GM04504 (cell line): ENCODE measurements at places on chromosomes 7 and 10.

DNA sequence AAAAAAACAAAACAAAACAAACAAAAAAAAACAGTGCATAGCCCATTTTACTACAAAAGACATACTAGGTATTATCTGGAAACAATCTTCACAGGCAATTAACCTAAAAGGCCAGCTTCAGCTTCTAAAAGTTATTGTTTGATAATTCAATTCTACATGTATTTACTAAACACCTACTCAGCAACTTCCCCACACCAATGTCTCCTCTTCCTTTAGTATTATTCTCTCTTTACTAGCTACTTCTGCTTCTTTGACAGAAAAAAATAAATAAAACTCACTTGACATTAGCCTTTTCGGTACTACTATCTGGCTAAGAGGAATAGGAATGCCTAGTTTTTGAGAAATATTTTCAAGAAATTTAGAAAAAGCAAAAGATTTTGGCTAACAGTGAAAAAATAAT, 2.8 kb downstream of the TM9SF3 start:
- no peak for DNase-seq

GRCh38 chr10:124162136-124162535, 68.7 kb upstream of the CHST15 start:
- DNase-seq: no peak

GRCh38 chr7:114409750-114410149, 4.9 kb upstream of the FOXP2 start:
- peak; percentile 3 for DNase-seq

DNA sequence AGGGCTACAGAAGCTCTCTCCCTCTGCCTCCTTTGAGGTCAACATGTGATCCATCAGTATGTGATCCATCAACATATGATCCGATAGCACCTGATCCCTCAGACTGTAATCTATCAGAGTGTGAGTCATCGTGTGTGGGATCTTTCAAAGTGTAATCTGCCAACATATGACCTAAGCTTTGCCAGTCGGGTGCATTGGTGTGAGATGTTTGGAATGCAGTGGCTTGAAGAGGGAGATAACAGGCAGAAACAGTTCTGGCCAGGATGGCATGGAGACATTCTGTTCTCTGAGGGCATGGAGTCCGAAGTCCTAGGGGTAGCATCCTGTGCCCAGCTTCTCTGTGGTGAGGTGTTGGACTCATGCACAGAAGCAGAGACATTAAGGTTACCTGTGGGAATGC, 217.7 kb upstream of the ETV1 start:
- no peak for DNase-seq

DNA sequence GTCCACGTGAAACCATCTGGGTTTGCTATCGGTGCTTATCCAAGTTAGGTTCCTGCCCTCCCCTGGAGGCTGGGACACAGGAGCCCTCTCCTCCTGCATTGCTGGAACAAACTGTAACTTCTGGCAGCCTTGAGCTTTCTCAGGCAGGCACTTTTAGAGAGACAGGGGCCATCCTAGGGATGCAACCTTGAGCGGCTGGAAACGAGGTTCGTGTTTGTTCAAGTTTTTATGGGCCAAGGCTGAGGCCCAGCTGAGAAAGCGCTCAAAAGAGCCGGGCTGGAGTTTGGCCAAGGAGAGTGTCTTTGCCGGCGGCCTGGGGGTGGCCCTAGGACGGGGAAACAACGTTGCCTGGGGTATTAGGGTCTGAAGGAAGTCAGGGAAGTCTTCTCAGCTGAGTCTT, 5.5 kb upstream of the MMD2 start:
- no peak for DNase-seq

GRCh38 chr10:1367938-1368841, 312.0 kb downstream of the WDR37 start:
- DNase-seq: no peak

GRCh38 chr10:92087750-92088395, 164.3 kb downstream of the BTAF1 start:
- peak; percentile 60 for DNase-seq

- peak; percentile 0 for DNase-seq
These were observed 176.9 kb upstream of the ZWINT start for GRCh38 chr10:56537984-56538383.

GRCh38 chr7:75624134-75624832, 114.5 kb downstream of the HIP1 start:
- peak; percentile 46 for DNase-seq

DNA sequence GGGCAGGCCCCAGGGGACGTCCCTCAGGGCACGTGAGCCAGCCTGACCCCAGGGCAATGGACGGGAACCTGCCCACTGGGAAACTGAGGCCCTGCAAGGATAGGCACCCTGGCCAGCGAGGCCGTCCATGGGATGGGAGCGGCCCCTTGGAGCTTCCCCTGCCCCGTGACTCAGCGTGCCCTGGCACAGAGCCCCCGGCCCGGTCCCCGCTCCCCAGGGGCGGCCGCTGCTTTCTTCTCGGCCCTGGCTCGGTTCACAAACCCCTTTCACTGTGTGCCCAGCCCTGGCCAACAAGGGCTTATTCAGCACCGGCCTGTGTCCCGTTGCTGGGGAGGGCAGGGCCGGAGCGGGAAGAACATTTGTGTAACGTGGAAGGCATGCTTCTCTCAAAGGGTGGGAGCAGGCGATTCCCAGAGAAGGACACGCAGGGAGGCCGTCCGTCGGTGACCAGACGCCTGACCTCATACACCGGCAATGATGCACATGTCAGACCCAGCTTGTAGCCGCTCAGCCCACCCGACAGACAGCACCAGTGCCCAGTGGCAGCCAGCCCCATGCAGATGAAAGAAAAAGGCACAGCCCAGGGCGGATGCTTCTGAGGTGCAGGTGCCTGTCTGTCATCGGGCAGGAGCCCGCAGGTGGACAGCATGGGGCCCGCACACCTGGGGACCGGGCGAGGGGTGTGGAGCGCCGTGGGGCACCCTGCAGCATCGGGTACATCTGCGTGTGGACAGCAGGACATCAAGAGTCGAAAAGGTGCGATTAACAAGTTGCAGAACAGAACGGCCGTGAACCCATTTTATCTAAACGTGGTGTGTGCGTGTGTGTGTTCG, 94.5 kb downstream of the PDGFA start:
- DNase-seq: no peak

DNA sequence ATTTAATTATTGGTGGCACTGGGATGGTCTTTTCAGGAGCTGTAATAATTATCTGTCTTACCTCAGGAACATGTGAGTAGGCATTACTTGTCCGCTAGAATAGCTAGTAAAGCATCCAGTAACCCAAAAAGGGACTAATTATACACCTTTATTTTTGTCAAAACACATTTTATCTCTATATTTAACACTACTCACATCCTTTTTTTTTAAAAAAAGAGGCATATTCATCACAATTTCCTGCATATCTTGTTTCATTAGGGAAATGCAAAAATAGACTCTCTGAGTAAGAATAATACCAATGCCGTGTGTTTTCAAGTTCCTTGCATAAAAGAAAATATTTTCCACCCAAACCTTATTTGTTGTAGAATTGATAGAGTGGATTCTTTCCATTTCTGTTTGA, 99.5 kb downstream of the VTI1A start:
- no peak for DNase-seq

DNA sequence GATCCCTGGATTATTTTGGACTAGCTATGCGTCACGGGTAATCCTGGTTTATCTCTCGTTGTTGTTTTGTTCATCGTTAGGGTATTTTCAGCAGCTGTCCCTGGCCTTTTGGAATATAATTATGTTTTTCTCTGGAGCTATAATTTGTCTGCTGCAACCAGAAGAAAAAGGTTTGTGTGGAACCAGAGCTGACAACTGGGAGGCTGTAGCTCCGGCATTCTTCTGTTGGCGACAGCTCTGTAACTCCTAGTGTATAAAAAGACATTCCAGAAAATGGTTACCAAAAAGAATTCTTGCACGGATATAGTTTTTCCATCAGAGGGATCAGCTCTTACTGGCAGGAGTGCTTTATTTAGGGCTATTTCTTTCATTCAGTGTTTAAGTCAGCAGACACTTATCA, 130.9 kb upstream of the PRR15 start:
- no peak for DNase-seq

DNA sequence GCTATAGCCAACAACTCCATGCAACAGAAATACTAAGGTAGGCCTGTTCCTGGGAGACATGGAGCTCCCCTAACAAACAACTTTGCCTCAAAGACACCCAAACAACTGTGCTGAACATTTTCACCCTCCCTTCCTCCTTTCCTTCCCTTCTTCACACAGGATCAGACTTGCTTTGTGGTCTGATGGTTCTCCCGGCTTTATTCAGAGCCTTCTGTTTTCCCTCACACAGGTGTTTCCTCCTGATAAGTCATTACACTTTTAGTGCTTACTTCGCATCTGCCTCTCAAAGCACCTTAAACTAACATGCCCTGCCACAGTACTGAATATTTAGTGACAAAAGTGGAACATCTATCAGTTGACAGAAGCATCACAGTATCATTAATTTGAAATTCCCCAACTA, 56.3 kb upstream of the YAE1 start:
- DNase-seq: no peak

GRCh38 chr10:88994019-88994418, 3.4 kb downstream of the FAS start:
- DNase-seq: no peak

DNA sequence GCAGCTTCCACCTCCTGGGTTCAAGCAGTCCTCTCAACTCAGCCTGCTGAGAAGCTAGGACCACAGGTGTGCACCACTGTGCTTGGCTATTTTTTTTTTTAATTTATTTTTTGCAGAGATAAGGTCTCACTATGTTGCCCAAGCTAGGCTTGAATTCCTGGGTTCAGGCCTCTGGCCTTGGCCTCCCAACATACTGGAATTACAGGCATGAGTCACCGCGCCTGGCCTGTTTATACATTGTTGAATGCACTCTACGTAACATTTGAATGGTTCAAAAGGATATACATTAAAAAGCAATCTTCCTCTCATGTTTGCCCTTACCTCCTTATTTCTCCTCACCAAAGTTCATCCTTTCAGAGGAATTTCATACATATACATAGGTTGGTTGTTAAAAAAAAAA, 7.2 kb upstream of the SNX10 start:
- no peak for DNase-seq

GRCh38 chr10:21100871-21101514, 203.9 kb upstream of the NEBL start:
- no peak for DNase-seq

GRCh38 chr7:155963771-155964195, 151.5 kb upstream of the SHH start:
- no peak for DNase-seq
